T-helper 9 cell (primary cell): ENCODE measurements at places on chromosomes 13 and 19.

DNA sequence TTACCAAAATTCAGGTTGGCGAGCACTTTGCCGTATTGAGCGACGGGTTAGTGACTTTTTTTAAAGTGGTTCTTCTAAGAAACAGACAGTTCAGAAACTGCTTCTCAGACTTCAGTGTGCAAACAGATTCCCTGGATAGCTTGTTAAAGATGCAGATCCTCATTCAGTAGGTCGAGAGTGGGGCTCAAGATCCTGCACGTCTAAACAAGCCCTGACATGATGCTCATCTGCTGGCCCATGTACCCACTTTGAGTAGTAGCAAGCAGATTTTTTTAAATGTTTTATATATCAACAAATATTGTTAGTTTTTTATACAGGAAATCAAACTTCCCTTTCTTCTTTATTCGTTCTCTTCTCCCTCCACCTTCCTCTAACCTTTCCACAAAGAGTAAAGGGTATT is 7.3 kb downstream of the METTL21C start:
- DNase-seq = no peak

DNA sequence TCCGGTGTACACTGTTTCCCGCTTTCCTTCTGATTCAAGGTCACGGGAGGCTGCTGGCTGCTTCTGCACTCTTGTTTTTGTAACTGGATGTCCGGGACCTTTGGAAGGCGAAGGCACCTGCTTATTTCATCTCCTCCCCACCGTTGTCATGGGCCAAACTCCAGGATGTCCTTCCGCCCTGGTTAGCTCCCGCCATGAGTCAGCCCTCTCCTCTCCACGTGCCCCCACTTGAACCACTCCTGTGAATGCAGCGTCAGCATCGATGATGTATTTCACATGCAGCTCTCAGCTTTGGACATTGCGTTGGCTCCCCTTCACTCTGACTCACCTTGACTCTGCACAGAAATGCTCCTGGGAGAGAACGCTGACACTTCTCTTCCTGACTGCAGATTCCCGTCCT is 5.5 kb upstream of the GALP start:
- DNase-seq = no peak

GRCh38 chr19:50173127-50173526 is 10.0 kb upstream of the IZUMO2 start:
- DNase-seq = no peak

GRCh38 chr13:113584205-113584869 is at the start of gene TFDP1:
Gene TFDP1, plus strand, starts transcription at chr13:113584753. Its CDS starts 1,085 bp downstream, at chr13:113585838.
- peak; percentile 13 for DNase-seq

- DNase-seq = no peak
Observed at GRCh38 chr19:498511-498891, 2.2 kb downstream of the MADCAM1 start.

GRCh38 chr19:46014941-46015686 is 7.7 kb downstream of the PGLYRP1 start:
- peak; percentile 63 for DNase-seq

- no peak for DNase-seq
Observed at GRCh38 chr19:40717325-40717879, 490 bp downstream of the ITPKC start.

DNA sequence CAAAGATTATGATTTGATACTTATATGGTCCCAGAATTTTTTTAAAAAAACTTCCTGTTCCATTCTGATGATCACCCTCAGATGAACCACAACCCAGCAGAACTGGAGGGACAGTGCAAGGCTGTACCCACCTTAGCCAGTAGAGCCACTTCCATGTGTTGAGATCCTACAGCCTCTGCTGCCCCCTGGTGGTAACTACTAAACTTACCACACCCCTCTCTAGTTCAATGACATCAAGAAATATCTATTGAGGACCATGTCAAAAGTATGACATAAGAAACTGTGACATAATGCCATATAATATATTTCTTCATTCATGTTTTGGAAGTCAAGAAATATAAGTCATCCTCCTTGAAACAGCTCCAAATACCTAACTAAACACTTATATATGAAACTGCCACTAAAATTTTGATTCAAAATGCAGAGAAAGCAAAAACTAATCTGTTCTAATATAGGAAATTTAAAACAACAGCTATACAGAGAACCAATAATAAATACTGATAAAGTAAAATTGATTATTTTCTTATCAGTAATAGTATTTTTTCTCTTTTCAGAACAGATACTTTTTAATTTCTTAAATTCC is 412.6 kb downstream of the KCTD12 start:
- peak; percentile 57 for DNase-seq

- DNase-seq = no peak
Observed at GRCh38 chr19:50361290-50362029, 4.0 kb downstream of the NAPSA start.

DNA sequence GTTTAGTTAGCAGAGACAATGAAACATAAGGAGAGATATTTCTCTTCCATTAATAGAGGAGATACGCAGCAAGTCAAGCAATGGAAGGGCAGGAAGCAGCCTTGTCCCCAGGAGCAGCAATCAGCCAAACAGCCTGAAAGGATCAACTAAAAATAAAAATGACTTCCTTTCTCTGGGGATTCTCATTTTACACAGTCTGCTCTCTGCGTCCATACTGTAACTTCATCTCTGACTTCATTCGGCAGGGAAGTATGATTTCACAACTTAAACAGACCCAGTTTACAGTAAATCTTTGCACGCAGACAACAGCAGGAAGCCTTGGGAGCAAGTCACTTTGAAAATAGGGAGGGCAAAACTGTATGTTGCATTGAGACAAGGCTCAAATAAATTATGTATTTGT is 826.7 kb downstream of the DIAPH3 start:
- no peak for DNase-seq

GRCh38 chr13:102769679-102770078 is 3.9 kb downstream of the TEX30 start:
- DNase-seq = no peak

GRCh38 chr13:102227741-102228140 is 174.1 kb downstream of the FGF14 start:
- DNase-seq = no peak

DNA sequence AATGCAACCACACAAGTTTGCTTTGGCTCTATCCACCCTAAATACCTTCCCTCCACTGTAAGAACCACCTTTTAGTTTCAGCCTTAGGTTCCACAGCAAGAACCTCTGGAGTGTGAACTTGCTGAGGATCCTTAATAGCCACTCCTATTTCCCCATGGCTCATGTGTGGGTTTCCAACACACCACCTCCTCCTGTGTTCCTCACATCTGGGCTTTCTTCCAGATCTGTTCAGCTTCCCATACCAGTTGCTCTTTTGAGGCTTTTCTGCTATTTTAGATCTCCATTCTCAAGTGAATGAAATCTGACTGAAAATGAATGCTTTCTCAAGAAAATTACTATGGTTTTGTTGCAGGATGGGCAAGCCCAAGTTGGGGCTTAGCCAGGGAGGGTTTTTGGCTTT is 104.8 kb upstream of the MIR17HG start:
- no peak for DNase-seq

DNA sequence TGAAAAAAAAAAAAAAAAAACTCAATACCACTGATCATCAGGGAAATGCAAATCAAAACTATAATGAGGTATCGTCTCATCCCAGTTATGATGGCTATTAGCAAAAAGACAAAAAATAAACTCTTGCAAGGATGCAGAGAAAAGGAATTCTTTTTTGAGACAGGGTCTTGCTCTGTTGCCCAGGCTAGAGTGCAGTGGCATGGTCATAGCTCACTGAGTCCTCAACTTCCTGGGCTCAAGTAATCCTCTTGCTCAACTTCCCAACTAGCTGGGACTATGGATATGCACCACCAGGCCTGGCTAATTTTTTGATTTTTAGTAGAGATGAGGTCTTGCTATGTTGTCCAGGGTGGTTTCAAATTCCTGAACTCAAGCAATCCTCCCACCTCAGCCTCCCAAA is 59.5 kb downstream of the MICU2 start:
- DNase-seq = no peak

- no peak for DNase-seq
Observed at GRCh38 chr19:54893406-54893805, 12.5 kb upstream of the NCR1 start.

- DNase-seq = no peak
Observed at GRCh38 chr13:111662895-111663294, 342.5 kb downstream of the TEX29 start.

DNA sequence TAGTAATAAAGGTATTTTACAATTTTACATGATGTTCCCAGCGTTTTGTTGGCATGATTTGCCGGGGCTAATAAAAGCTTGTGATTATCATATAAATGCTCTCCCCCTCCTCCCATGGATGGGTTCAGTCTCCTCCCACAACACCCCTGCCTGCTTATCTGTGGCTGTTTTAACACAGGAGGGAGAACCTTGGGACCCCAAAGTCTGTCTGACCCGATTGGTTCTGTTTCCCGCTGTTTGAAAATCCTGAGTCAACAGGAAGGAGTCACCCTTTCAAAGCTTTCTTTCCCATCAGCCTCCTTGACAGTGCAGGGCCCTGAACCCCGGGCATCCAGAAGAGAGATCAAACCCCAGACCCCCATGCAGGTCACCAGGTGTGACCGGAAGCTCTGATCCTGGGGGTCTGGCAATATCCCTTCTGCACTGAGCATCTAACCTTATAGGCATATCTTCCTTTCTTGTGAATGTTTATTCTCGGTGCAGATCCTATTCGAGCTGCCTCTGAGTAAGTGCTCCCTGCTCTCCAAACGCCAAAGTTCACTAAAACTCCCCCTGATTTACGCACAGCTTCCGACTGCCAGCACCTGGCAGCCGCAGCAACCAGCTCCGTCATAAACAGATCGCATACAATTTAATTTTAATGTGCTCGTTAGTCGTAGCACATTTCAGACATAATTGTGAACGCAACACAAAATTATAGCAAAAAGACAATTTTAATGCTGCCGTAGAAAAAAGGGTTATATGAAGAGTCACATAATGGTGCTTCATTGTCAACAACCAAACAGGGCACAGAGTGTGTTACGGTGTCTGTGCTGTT is 74.8 kb downstream of the TSHZ3 start:
- no peak for DNase-seq

- no peak for DNase-seq
Observed at GRCh38 chr19:8738377-8738776, 16.9 kb downstream of the OR2Z1 start.

DNA sequence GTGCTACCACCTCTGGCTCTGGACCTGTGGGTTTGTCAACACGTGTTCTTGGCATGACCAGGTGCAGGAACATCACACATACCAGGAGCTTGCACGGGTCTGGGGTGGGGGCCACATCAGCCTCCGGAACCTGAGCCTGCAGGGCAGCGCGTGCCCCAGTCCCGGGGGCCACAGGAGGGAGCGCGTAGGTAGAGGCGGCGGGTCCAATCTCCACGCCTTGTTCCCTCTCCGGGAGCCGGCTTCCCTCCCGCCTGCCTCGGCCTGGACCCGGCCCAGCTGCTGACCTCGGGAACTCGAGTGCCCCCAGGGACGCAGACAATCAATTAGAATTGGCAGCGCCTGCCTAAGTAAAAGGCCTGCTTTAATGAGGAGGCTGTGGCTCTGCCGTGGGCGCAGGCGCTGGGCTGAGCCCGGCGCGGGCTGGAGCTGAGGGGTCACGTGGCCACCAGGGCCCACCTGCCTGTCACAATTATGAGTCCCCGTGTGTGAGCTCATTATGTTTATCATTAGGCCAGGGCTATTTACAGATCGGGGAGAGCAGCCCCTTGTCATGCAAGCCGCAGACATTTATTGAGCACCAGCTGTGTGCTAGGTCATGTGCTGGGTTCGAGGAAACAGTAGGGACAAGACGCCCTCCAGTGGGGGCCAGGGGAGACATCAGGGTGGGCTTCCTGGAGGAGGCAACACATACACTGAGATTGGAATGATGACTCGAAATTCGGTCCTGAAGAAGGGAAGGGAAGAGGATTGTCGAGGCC is 32.2 kb upstream of the TNFAIP8L1 start:
- DNase-seq = no peak

DNA sequence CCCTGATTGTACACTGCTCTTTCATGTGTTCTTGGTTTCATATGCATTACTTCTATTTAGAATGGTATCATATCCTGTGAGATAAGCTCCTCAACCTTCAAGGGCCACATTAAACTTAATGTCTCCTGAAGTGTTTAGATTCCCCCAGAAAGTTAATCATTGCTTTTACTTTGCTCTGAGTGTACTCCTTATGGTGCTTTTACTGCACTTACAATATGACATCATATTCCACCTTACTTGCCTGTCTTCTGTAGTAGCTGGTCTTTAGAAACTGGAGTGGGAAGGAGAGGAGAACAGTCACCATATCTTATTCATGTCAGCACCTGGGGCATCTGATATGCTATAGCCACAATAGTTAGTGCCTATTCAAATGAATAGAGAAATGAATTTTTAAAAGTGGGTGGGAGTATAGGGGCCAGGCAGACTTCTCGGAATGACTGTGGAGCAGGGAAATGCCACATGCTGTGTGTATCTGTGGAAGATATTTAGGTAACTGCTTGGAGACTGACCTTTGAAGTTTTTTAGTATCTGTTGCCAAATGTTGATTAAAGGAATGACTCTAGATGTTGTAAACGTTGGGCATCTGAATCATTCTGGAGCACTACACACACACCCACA is 40.2 kb downstream of the SLAIN1 start:
- no peak for DNase-seq

DNA sequence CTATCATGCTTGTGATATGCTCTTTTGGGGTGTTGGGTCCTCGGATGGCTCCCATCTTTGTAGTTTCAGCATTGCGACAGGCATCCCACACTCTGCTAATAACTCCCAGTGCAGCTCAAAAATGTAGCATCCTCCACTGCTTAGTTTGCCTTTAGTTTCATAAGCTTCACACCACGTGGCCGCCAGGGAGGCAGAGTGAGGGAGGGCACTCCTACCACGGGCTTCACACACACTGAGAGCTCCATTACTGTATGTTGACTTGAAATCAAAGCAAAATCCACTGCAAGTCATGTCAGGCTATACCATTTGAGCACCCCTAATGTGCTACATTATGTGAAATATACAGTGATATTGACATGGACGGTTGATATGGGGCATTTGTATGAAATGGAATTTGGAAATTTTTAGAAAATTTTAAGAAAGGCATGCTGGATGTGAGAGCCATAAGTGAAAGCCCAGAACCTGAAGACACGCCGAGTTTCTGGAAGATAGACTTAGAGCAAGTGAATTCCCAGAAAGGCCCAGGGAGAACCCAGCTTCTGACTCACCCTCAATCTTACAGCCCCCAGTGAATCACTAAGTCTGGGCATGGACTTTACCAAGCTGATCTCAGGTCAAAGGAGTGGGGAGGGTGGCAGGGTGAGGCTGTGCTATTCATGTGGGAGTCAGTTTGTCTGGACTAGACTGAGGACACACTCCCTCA is 94.1 kb downstream of the HSPH1 start:
- DNase-seq = no peak

DNA sequence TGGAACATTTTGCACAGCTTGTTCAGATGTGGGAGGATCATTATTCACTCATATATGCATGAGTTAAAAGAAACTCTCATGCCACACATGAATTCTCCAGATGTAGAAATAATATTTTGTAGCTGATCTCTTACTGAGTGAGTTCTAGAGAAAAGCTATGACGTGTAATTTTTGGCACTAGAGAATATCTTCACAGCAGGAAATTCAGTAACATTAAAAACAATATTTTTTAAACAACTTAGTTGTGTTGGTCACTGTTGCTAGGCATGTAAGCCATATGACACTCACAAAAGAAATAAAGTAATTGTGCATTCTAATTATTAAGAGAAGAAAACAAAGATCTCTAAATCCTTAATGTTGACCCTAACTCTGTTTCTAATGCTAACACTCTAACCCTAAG is 371.4 kb upstream of the SLC10A2 start:
- no peak for DNase-seq
